ENCODE measurements at places on chromosomes 7 and 10. TPM values are rescaled to one million over a fixed set of nuclear protein-coding genes. Genes with fewer than 3 reads are reported as not detected.

TMEM270 gene
- not detected for total RNA-seq

SLC12A9 gene
- 20.0 TPM for total RNA-seq

GRID1 gene
- total RNA-seq: 0.27 TPM

SVOPL gene
- not detected for total RNA-seq

CDK5 gene
- 3.1 TPM for total RNA-seq

TRIM50 gene
- total RNA-seq: 1.5 TPM

PHYHIPL gene
- total RNA-seq: 2.6 TPM

GRCh38 chr10:74490551-74490950 lies 335.8 kb upstream of the KAT6B start:
- DNase-seq: no peak

- DNase-seq: no peak
These were observed 2.7 kb downstream of the FRAT1 start for GRCh38 chr10:97321804-97322190.

- no peak for DNase-seq
These were observed 325.8 kb upstream of the ZMIZ1 start for GRCh38 chr10:78742730-78743615.

- DNase-seq: no peak
These were observed 84.1 kb downstream of the THSD7A start for GRCh38 chr7:11747715-11748485.

- DNase-seq: no peak
These were observed 16.9 kb downstream of the TSPAN14 start for GRCh38 chr10:80471001-80471400.

DNA sequence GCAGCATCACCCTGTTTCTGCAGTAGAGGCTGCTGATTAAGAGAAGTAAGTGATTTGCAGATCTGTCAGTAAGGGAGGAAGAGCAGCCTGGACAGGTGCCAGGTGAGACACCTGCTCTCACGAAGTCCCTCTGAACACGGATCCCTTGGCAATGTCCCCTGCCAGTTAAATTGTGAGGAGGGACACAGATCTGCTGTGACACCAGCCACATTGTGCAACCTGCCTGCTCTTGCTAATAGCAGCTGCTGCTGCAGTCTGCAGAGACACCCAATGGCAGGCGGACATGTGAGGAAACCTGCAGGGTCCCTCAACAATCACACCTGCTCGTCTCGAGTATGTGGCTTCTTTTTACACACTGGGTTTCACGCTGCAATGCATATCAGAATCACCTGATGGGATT lies 31.9 kb downstream of the ANXA11 start:
- no peak for DNase-seq

- no peak for DNase-seq
These were observed 56.4 kb downstream of the BBS9 start for GRCh38 chr7:33185786-33186185.

DNA sequence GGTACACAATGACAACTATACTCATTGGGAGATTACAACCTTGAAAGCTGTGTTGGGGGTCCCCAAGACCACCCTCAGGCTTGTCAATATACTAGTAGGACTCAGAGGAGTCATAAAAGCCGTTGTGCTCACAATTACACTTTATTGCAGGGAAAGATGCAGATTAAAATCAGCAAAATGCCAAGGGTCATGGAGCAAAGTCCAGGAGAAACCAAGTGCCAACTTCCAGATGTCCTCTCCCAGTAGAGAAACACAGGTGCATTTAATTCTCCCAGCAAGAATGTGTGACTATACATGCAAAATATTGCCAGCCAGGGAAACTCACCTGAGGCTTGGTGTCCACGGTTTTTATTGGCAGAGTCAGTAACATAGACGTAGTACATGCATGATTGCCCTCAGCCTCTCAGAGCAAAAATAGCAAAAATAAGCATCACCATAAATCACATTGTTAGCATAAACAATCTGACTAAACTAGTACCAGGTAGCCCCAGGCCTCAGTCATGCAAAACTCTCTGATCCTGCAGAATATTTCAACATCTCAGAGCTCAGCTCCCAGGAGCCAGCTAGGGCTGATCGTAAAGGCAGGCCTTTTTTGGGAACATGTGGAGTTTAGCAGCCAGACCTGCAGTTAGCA lies 50.7 kb downstream of the VIM start:
- DNase-seq: no peak

DNA sequence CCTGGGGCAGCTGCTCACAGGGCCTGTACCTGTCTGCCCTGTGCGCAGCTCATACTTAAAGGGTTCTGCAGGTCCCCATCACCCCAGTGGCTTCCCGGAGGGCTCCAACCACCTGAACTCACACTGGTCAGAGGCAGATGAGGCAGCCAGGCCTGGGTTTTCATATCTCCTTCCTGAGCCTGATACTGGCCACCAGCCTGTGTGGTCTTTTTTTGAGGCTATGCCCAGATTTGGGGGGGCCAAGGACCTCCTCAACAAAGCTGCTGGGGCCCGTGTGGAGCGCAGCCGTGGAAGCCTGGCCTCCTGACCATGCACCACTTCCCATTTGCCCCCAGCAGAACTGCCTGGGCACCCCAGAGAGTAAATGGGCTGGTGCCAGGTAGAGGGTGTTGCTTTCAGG lies 25.7 kb downstream of the PNLIPRP2 start:
- no peak for DNase-seq

DNA sequence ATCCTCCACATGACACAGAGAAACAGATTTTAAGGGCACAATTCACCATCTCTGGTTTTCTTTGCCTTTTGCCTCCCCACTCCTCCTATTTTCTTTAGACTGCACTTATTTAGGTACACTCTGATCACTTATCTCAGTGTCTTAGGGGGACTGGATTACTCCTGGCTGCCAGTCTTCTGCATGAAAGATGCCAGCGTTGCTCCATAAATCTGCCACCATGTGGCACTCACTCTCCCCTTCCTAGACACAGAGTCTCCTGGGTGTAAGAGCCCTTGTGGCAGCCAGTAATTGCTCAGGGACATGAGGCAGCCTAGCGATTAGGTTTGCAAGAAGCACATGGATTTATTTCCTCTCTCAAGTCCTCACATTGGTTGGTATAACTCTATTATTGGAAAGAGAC lies 34.5 kb upstream of the RBM20 start:
- no peak for DNase-seq

DNA sequence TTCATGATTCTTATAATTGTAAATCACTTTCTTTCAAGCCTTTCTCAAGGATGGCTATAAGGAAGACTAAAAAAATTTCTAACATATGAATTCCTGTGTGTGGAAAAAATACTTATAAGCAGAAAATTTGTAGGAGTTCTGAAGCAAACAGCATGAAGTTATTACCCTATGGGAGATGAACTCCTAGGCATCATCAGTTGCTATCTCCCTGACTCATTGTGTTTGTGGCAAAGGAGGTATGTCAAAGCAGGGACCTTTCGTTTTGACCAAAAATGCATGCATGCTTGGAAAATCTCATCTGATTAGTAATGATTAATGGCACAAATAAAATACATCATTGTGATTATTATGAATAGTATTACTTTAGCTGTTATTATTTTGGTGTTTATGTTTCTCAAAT lies 59.4 kb downstream of the CALCR start:
- DNase-seq: no peak

DNA sequence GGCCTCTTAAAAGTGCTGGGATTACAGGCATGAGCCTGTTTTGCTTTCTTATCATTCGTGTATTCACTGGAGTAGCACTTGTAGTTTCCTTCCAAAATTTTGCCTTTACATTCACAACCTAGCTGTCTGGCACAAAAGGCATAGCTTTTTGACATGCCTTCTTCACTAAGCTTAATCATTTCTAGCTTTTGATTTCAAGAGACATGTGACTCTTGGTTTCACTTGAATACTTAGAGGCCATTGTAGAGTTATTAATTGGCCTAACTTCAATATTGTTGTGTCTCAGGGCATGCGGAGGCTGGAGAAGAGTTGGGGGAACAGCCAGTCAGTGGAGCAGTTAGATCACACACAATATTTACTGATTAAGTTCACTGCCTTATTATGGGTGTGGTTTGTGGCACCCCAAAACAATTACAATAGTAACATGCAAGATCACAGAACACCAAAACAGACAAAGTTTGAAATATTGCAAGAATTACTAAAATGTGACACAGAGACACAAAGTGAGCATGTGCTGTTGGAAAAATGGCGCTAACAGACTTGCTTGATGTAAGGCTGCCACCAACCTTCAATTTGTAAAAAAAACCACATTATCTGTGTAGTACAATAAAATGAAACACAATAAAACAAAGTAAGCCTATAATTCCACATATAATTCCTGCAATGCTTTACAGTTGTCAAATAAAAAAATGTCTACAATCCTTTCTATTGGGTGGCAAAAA lies 43.1 kb downstream of the BRAF start:
- no peak for DNase-seq

GRCh38 chr7:130926001-130926691 lies 192.1 kb upstream of the KLF14 start:
- no peak for DNase-seq

GRCh38 chr7:135798095-135798494 lies 49.5 kb upstream of the FAM180A start:
- no peak for DNase-seq

DNA sequence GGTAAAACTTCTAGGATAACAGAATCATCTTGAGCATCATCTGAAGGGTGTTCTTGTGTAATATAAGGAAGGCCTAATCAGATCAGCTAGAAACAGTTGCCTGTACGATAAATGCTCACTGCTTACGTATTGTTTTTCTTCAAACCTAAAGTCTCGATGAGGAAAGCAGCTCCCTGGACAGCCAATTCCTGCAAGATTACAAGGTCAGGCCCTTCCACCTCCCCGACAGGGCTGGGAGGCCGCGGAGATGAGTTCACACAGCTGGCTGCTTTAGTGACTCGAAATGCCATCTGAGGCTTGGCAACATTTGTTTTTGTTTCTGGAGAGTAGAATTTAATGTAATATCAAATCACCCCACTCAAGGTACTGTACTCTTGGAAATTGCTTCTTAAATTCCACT lies 95.1 kb upstream of the PFKP start:
- no peak for DNase-seq

DNA sequence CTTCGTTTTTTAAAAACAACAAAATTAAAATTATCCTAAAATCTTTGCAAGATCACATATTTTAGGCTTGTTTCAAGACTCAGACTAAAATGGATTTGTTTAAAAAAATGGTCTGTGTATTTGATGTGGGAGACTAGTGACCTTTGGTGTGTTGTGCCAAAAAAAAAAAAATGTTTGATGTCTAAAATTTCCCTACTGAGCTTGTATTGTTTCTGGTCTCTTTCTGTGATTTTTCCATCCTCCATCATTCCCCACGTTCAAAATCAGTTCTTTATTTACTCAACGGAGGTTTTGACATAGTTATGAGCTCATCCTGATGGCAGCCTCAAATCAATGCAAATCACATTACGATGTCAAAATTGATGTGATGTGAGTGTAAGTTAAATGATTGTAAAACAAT lies 326.2 kb downstream of the RNLS start:
- no peak for DNase-seq

- DNase-seq: no peak
These were observed 12.6 kb downstream of the CASP7 start for GRCh38 chr10:113692271-113692670.

DNA sequence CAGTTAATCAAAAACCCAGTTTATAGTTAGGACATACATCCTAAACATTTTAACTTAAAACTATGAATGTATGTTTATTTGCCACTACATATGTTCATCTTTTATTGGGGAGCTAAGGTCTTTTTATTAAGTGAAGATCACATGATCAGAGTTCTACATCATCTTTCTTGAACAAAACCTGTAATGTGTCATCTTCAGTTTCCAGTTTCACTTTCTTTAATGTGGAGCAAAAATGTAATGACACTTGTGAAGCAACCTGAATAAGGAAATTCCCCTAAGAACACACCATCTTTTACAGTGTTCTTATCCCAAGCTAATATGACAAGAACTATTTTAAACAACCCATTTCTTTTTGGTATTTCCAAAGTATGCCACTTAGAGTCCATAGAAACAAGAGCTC lies 166.7 kb upstream of the BET1 start:
- DNase-seq: no peak
